ENCODE measurements at places on chromosomes 7 and 10. TPM values are rescaled to one million over a fixed set of nuclear protein-coding genes. Genes with fewer than 3 reads are reported as not detected.

- H3K4me3 ChIP-seq = no peak overlapping the region
- H3K27ac ChIP-seq = no peak overlapping the region
- no peaks in the 10 kb centered on the region for H3K36me3 ChIP-seq
- DNase-seq = no peak
Measured at GRCh38 chr10:35236739-35237138, 99.6 kb upstream of the CCNY start.

- H3K4me3 ChIP-seq = no peak overlapping the region
- H3K36me3 ChIP-seq = no peaks in the 10 kb centered on the region
- no peaks in the 10 kb centered on the region for H3K27me3 ChIP-seq
- H3K27ac ChIP-seq = no peak overlapping the region
- no peaks in the 10 kb centered on the region for H3K4me1 ChIP-seq
Measured at GRCh38 chr7:3240826-3241430, 60.1 kb upstream of the SDK1 start.

DNA sequence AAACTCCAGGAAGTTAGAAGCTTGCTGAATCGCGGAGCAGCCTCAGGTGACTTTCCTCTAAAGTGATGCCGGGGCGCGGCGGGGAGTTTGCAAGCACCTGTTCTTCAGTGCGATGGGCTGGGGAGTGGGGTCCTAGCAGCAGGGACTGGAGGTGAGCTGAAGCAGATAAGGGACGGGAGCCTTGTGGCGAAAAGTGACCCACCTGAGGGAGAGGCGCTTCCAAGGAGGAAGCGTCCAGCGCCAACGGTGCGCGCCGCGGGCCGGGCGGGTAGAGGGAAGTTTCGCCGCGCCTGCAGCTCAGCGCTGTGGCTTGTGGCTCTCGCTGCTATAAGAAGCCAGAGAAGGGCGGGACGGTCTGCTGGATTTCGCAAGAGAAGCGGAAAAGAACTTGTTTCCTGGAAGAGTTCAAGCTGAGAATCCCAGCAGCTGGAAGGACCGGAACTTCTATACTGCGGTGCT, at the start of gene STEAP4:
STEAP4 (minus strand) TSS at position 305 of the 459 bp plus-strand sequence. CDS start 22,625 bp downstream, outside the sequence.
- peak within 1 kb of the TSS; percentile 50 for H3K4me3 ChIP-seq
- no peaks in the 10 kb centered on the region for H3K27me3 ChIP-seq
- peak; percentile 87 for DNase-seq
- H3K27ac ChIP-seq = peak within 1 kb of the TSS; percentile 70
- peaks cover 22% of the 10 kb centered on the region for H3K4me1 ChIP-seq
- no peaks in the 10 kb centered on the region for H3K36me3 ChIP-seq

DNA sequence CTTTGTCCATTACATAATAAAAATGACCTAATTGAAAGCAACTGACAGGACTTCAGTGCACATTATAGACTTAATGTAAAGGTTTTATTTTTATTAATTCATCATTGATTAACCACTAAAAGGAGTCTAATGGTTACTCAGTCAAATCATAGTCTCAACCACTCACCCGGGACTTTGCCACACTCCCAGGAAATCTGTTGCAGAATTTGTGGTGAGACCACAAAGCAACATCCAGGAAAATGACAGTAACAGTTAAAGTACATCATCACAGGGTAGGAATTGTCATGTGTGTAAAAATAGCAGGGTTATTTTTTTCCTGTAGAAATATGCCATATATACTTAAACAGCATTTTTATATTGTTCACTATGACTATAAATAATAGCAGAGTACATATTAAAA, 6.3 kb upstream of the HGF start:
- H3K27ac ChIP-seq = no peak overlapping the region
- no peaks in the 10 kb centered on the region for H3K27me3 ChIP-seq
- H3K4me1 ChIP-seq = peaks cover 12% of the 10 kb centered on the region
- no peaks in the 10 kb centered on the region for H3K36me3 ChIP-seq
- no peak overlapping the region for H3K4me3 ChIP-seq
- no peak for DNase-seq

- no peak for DNase-seq
- no peak overlapping the region for H3K4me3 ChIP-seq
- H3K27me3 ChIP-seq = no peaks in the 10 kb centered on the region
- no peak overlapping the region for H3K27ac ChIP-seq
- no peaks in the 10 kb centered on the region for H3K36me3 ChIP-seq
Measured at GRCh38 chr10:49595003-49595712, 15.0 kb upstream of the SLC18A3 start.

- DNase-seq = no peak
- H3K36me3 ChIP-seq = no peaks in the 10 kb centered on the region
- no peak overlapping the region for H3K4me3 ChIP-seq
- no peaks in the 10 kb centered on the region for H3K4me1 ChIP-seq
Measured at GRCh38 chr7:26989897-26990670, 105.7 kb downstream of the HOXA1 start.

GRCh38 chr7:28649189-28649588, 236.9 kb downstream of the CREB5 start:
- H3K4me3 ChIP-seq = no peak overlapping the region
- no peaks in the 10 kb centered on the region for H3K27me3 ChIP-seq
- no peak for DNase-seq
- H3K36me3 ChIP-seq = no peaks in the 10 kb centered on the region

GRCh38 chr10:118950997-118951637, 78.4 kb upstream of the NANOS1 start:
- no peaks in the 10 kb centered on the region for H3K27me3 ChIP-seq
- DNase-seq = no peak
- no peak overlapping the region for H3K4me3 ChIP-seq
- no peaks in the 10 kb centered on the region for H3K4me1 ChIP-seq
- H3K27ac ChIP-seq = no peak overlapping the region

DNA sequence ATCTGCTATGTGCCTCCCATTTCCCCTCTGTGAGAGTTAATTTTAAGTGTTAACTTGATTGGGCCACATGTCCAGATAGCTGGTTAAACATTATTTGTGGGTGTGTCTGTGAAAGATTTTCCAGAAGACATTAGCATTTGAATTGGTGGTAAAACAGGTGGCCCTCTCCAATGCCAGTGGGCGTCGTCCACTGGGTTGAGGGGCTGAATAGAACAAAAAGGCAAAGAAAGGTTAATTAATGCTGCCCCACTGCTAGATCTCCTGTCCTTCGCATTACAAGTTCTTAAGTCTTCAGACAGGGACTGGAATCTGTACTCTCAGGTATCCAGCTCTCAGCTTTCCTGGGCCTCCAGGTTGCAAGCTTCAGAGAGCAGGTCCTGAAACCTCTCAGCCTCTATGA, 1160.9 kb upstream of the LRRN3 start:
- H3K36me3 ChIP-seq = no peaks in the 10 kb centered on the region
- DNase-seq = no peak
- H3K4me3 ChIP-seq = no peak overlapping the region

DNA sequence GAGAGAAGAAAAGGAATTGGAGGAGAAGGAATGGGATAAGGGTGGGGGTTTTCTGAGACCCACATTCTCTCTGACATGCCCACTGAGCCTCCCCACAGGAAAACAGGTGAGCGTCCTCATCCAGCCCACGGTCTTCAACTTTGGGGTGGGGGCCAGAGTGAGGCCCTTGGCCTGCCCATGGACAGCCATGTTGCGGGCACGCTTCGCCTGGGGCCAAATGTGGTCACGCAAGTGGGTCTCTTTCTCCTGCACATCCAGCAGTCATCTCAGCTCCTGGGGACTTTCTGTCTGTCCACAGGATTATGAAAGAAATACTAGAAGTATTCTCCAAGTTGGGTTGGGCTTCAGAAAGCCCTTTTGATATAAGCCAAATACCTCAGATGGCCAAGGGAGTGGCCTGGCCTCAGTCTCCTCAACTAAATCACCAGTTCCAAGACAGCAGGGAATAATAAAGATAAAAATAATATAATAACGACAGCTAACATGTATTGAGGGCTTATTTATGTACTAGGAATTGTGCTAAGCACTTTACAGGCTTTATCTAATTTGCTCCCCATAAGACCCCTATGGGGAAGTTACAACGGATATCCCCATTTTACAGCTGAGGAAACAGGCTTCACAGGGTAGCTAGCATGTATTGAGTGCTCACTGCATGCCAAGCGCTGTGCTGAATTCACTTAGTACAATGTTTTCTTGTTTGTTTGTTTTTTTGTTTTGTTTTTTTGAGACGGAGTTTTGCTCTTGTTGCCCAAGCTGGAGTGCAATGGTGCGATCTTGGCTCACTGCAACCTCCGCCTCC, 57.2 kb upstream of the LBX1 start:
- no peaks in the 10 kb centered on the region for H3K36me3 ChIP-seq
- H3K4me1 ChIP-seq = peaks cover 5% of the 10 kb centered on the region
- no peak for DNase-seq
- H3K27me3 ChIP-seq = peaks cover 82% of the 10 kb centered on the region

- peaks cover 61% of the 10 kb centered on the region for H3K4me1 ChIP-seq
- peak overlapping the region; percentile 97 for H3K4me3 ChIP-seq
- DNase-seq = peak; percentile 84
- H3K27ac ChIP-seq = peak overlapping the region; percentile 78
Measured at GRCh38 chr7:55571511-55572377, 558 bp downstream of the VOPP1 start.

Gene EBF3
- 7.2 TPM for total RNA-seq

Gene C10orf67
- 0.25 TPM for total RNA-seq

Gene TAS2R4
- 0.19 TPM for total RNA-seq

Gene PRPS1L1
- not detected for total RNA-seq

Gene CARD11
- 0.89 TPM for total RNA-seq

Gene C10orf53
- total RNA-seq = not detected

Gene ACTL6B
- total RNA-seq = not detected
